Sigmoid colon (tissue), 7 donors: ENCODE measurements at places on chromosomes 7 and 10. TPM values are rescaled to one million over a fixed set of nuclear protein-coding genes. Genes with fewer than 3 reads are reported as not detected.

COL17A1 gene
- 67.4 TPM for polyA plus RNA-seq

DNA sequence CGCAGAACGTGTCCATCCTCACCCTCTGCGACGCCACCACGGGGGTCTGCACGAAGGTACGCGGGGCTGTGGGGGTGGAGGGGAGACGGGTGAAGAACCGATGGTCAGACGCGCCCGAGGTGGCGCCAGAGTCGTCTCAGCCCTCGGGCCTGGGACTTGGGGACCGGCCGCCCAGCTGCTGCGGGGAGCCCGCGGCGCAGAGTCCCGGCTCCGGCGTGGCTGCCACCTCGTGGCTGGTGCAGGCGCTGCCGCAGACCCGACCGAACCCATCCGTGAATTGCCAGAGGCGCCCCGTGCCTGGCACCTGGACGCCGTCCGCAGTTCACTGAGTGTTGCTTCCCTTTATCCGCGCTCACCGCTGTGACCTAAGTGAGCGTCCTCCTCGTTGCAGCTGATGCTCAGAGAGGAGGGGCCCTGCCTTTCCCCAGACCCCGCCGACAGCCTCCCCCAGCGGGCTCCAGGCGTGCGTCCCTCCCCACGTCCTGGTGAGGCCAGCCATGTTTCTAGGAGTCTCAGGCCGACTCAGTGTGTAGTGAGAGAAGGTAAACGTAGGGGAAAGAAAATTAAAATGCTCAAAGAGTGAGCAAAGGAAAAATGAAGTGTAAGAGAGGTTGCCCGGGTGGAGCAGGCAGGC, 208.7 kb downstream of the PAXIP1 start:
- no peak for DNase-seq

- DNase-seq = no peak
Observed at GRCh38 chr7:90552521-90552920, 43.6 kb upstream of the CDK14 start.

- no peak for DNase-seq
Observed at GRCh38 chr10:64648915-64649314, 1127.7 kb downstream of the REEP3 start.

GRCh38 chr7:139829025-139829774, at the start of gene TBXAS1:
Gene TBXAS1 (plus strand): TSS chr7:139829264. CDS start chr7:139829391, 127 bp downstream.
- DNase-seq = no peak

ASB10 gene
- not detected for polyA plus RNA-seq

KAT6B gene
- 5.8 TPM for polyA plus RNA-seq

GRCh38 chr10:62985807-62986600, 147.1 kb upstream of the NRBF2 start:
- no peak for DNase-seq

GRCh38 chr10:69756279-69756678, 45.4 kb upstream of the COL13A1 start:
- DNase-seq = peak; percentile 3

- no peak for DNase-seq
Observed at GRCh38 chr10:126199221-126199998, 188.9 kb downstream of the ADAM12 start.
